ENCODE measurements at places on chromosomes 1 and 21. TPM values are rescaled to one million over a fixed set of nuclear protein-coding genes. Genes with fewer than 3 reads are reported as not detected.

GRCh38 chr1:93829061-93829460 lies 49.9 kb downstream of the DNTTIP2 start:
- DNase-seq = no peak

GRCh38 chr1:153624965-153625611 lies 2.2 kb downstream of the S100A13 start:
- no peak for DNase-seq

DNA sequence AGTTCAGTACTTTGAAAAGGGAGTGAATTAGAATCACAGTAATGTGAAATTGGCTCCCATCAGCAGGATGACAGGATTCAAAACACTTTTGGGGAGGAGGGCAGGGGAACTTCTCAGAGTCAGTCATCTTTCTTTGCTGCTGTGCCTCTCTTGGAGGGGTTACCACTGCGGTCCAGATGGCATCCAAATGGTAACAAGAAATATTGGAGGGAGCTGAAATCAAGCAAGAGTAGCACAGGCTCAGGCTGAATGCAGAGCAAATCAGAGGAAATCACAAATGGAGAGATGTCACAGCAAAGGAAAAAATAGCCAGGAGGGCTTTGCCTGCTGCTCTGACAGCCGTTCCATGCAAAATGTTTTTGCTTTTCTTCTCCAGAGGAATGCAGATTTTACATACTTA lies 75.0 kb upstream of the C8B start:
- no peak for DNase-seq

DNA sequence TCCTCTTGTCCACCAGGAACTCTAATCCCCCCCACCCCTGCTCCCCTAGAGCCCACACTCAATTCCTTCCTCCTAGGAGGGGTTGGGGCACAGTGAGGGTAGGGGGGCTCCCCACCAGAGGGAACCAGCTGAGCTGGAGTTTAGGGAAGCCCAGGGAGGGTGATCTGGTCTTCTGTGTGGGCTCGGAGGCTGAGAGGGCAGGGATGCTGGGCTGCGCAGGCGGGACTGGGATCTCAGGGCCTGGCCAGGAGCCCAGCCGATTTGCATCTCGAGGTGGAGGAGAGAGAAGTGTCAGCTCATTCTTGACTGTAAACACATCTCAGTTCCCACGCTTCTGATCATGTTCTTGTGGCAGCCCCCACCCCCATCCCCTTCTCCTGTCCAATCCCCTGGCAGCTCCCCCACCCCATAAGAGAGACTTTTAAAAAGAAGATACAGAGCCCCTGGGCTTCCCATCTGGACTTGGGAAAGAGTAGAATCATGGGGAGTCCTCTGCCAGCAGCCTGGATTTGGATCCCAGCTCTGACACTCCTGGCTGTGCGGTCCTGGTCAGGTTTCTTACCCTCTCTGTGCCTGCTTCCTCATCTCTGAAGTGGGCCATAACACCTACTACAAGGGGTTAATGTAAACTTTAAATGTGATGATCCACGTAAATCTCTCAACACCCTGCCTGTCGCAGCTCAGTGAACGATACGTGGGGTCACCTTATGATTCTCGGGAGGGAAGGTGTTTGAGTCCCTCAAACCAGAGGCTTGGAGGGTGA lies 6.6 kb downstream of the PEAR1 start:
- no peak for DNase-seq

DNA sequence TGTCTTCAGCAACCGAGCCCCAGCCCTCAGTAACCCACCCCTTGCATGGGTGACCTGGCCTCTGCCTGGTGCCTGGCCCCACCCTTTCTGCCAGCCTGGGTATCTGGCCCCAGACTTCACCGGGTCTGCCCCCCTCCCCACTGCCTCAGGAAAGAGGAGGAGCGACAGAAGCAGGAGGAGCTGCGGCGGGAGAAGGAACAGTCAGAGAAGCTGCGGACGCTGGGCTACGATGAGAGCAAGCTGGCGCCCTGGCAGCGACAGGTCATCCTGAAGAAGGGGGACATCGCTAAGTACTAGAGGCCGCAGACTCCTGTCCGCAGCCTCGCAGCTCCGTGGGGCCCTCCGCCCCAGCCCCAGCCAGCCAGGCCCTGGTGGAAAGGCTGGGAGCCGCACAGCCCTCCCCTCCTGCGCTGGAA lies 6.1 kb downstream of the TNFRSF25 start:
- DNase-seq = peak; percentile 82

- DNase-seq = no peak
Observed at GRCh38 chr21:16372586-16372985, 642.8 kb downstream of the USP25 start.

DNA sequence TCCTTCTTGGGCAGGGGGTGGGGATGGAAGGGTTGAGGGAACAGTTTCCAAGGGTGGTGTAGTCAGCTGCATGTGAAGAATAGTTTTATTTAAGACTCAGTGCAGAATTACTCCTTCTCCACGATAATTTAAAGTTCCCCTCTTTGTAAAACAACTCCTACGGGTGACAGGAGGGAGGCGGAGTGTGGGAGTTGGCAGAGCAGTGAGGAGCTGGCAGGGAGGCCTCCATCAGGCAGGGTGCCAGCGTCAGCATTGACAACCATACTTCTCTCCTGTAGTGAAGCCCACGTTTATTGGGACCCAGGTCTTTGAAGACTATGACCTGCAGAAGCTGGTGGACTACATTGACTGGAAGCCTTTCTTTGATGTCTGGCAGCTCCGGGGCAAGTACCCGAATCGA lies 93.8 kb downstream of the MTR start:
- DNase-seq = no peak

DNA sequence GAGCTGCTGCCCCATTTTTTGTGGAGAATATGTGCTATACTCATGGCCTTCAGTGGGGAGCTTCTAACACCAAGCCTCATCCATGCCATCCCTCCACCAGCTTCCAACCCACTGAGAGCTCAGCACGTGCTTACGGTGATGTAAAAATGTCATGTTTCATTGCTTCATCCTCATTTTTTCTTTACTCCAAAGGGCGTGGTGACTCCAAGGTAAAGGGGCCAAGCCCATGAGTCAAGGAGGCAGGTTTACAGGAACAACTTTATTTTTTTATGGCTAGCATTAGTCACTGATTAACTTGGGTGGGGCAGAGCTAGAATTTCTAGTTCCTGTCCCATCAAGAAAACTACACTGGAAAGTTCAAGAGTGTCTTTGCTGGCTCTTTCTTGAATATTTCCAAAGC lies at the start of gene C1orf226:
C1orf226 (plus strand) TSS at position 346 of the 400 bp plus-strand sequence. CDS start 174 bp downstream, outside the sequence.
- DNase-seq = no peak

DNA sequence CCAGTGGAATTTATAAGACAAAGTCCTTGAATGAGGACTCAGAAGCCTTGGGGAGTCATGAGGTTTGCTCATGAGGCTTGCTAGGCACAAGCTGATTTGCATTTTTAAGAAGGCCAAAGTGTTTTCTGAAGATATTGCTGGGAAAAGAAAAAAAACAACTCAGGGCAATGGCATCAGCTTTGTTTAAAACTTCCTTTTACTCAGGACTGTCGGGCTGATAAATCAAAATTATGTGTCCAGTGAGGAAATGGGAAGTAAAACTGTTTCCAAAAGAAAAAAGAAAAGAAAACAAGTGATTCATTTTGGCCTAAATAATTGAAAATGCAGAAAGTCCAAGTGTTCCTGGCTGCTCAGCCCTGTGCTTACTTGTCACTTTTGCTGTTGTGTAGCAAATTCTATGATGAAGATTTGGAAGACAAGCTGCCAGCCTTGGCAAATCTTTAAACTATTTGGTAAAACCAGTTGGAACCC lies 282.4 kb downstream of the HLX start:
- DNase-seq = no peak

- DNase-seq = no peak
Observed at GRCh38 chr21:40013001-40013735, 145.9 kb downstream of the PCP4 start.

- DNase-seq = no peak
Observed at GRCh38 chr1:182833271-182833670, 5.9 kb upstream of the DHX9 start.

- no peak for DNase-seq
Observed at GRCh38 chr1:168520832-168521231, 23.0 kb downstream of the XCL2 start.

GRCh38 chr1:18646786-18647410 lies 16.3 kb downstream of the PAX7 start:
- no peak for DNase-seq

DNA sequence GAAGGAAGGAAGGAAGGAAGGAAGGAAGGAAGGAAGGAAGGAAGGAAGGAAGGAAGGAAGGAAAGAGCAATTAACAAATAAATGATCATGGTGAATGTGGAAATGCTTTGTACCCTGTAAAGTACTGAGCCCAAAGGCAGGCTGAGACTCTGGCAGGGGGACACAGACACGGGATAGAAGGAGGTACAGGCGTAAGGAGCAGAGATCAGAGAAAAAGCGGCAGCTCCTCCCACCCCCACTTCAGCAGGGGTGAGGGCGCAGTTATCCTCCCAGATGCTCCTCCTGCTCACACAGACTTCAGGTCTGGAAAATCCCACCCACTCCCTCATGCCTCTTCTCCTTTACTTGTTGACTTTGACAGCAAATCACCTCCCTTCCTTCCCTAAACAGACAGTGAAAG lies 464.5 kb downstream of the MATN1 start:
- no peak for DNase-seq

GRCh38 chr1:63189677-63190076 lies 132.7 kb upstream of the FOXD3 start:
- peak; percentile 15 for DNase-seq

DNA sequence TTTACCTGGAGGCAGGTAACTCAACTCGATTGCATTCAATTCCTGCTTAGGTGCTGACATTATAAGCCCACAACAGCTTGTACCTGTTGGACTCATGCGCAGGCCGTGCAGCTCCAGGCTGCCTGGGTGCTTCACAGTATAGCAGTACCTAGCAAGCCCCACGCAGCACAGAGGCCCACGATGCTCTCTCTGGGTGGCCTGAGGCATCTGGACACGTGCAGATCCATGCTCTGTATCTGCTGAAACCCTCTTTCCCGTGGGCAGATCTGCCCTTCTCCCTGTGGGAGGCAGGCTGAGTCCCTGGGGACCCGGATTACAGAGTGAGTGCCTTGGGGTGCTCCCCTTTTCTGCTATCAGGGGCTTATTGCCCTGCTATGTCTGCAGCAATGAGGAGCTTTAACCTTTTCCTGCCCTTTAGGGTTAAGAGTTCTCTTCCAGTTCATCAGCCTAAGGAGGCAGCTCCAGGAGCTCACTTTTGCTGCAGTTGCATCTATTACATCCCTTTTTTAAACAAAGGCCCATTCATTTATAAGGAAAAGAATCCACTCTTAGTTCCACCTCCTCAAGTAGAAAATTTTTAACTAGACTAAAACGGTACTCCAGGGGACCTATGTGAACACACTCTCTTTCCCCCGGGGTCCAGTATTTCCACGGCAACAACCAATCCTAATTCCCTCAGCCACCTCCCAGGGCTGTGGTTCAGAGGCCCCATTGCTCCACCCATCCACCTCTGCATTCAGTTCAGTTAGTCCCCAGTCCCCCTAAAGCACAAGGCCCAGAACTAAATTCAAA lies 19.3 kb downstream of the ITPKB start:
- DNase-seq = peak; percentile 7

DNA sequence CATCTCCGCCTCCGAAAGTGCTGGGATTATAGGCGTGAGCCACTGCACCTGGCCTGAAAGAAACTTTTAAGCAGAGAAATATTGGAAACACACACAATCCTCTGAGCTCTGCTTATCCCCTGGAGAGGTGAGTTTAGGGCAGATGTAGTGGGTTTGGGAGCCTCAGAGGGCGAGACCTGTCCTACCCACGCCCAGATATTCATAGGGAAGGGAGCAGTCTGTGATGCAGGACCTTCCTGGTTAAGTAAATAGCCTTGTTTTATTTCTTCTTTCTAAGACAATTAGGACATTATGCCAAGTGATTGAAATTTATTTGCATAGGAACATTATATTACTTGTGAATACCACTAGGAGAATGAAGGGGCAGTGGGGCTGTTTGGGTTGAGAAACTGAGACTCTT lies 18.0 kb upstream of the SLC45A1 start:
- DNase-seq = no peak

- DNase-seq = peak; percentile 15
Observed at GRCh38 chr1:202710070-202711045, at the start of gene SYT2. Gene SYT2 (minus strand): TSS chr1:202710454. CDS start chr1:202605772, 104,682 bp downstream.

DNA sequence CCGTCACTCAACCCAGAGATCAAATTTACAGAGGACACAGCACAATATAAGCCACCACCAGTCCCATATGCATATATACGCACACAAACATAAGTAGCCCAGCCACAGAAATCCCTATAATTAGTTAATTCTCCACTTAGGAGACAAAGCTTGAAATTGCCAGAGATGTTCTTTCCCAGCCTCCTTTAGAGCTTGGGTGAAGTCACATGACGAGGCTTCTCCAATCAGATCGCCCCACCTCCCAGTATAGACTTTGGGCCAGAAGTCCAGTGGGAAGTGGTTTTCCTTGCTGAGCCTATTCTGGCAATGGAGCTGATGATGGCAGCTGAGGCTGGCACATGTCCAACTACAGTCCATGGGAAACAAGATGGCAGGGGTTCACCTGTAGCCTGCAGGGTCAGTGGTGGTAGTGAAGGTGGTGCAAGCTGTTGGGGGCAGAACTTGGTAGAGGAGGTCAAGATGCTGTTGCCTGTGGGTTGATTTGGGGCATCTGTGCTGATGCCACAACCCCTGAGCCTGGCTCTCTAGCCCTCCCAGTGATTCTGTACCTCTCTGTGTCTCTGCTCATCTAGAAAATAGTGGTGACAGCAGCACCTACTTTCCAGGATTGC lies 535.9 kb downstream of the MATN1 start:
- DNase-seq = no peak

- DNase-seq = no peak
Observed at GRCh38 chr1:216750031-216750627, 26.9 kb upstream of the ESRRG start.

DNA sequence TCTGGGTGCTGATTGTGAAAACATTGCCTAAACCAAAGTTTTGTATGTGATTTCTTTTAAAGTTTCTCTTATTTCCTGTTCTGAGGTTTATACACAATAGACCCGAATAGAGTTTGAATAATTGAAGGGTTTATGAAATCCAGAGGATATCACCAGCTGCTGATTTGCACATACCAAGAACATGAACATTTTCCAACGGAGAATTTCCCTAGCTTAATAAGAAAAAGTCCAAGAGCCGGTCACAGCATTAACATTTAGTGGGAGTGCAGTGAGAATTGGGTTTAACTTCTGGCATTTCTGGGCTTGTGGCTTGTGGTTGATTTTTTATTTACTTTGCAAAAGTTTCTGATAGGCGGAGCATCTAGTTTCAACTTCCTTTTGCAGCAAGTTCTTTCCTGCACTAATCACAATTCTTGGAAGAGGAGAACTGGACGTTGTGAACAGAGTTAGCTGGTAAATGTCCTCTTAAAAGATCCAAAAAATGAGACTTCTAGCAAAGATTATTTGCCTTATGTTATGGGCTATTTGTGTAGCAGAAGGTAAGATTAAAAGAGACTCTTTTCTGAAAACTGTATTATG lies at the start of gene CFH:
CFH (plus strand) TSS at position 407 of the 579 bp plus-strand sequence; CDS start at position 482, 75 bp downstream.
- no peak for DNase-seq

The TNFRSF18 gene
- total RNA-seq = 31.0 TPM

The CD1D gene
- not detected for total RNA-seq

The CELA3A gene
- total RNA-seq = not detected

The ATP1A4 gene
- total RNA-seq = not detected

The PDZK1IP1 gene
- total RNA-seq = not detected

The CHI3L2 gene
- total RNA-seq = 5.3 TPM

The DNAJC6 gene
- 2.6 TPM for total RNA-seq

The VASH2 gene
- total RNA-seq = 1.2 TPM

The IFI44 gene
- total RNA-seq = 40.1 TPM

The SHE gene
- not detected for total RNA-seq
